ENCODE measurements at places on chromosomes 1 and 21. TPM values are rescaled to one million over a fixed set of nuclear protein-coding genes. Genes with fewer than 3 reads are reported as not detected.

The USP24 gene
- 26.8 TPM for total RNA-seq

The TNFRSF14 gene
- total RNA-seq, result 76.2 TPM

The LCE1F gene
- total RNA-seq, result not detected

GRCh38 chr21:26115899-26116298 lies 54.7 kb downstream of the APP start:
- H3K27ac ChIP-seq, result no peak overlapping the region
- no peaks in the 10 kb centered on the region for H3K27me3 ChIP-seq
- H3K4me1 ChIP-seq, result peaks cover 19% of the 10 kb centered on the region
- H3K36me3 ChIP-seq, result no peaks in the 10 kb centered on the region
- no peak overlapping the region for H3K4me3 ChIP-seq

DNA sequence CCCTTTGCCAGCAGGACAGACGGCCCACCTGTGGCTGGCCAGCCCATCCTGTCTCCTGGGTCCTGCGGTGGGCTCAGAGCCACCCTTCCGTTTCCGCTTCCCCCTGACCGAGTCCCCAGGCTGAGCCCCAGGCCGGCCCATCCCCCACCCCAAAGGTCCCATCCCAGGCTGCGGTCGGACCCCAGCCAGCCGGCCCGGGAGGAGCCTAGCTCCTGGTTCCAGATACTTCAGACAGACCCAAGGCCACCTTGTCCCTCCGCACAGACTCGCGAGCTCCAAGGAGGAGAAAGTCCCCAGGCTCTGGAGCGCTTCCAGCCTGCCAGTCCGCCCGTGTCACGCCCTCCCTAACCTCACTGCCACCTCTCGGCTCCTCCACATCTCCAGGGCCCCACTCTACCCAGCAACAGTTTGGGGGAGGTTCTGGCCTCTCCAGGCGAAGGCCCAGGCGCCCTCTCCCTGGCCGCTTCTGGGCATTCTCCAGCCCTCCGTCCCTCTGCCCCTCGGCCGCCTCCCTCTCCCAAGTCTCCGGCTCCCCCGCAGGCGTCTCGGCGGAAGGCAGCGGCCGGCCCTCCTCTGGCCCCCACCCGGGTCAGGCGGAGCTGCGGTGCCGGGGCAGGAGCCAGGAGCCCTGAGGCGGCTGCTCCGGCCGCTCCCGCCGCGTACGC lies 835 bp downstream of the LRRN2 start:
- no peak overlapping the region for H3K4me3 ChIP-seq
- no peak for DNase-seq
- H3K27ac ChIP-seq, result no peak overlapping the region

DNA sequence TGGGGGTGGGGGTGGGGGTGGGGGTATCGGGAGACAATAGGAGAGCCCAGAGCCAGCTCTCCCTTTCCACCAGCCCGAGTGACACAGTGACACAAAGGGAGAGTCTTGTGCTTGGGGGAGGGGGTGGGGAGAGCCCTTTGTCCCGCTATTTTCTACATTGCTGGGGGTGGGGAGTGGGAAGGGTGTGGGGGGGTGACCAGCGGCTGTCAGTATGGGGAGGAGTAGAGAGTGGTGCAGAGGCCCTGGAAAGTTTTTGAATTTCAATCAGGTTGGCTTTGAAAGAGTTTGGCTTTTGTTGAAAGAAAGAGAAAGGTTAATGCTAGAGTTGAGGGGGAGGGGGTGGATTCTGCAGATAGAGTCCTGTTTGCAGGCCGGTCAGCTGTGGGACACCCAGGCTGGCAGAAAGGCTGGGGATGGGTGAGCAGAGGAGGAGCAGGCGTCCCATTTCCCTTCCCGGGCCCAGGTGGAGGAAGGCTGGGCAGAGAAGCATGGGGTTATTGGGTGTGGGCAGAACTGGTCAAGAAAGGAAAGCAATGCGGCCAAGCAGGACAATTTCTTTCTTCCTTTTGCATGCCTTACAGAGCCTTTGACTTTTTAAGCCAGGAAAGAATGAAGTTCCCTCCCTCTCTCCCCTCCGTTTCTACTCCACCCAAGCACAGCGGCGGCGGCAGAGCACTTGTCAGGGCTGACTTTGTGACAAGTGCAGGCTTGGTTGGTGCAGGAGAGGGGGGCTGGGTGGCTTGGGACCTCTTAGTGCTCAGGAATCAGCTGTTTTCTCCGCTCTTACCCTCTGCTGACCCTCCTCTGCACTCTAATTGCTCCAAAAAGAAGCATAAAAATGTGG lies 96.2 kb downstream of the RNF220 start:
- H3K4me3 ChIP-seq, result no peak overlapping the region
- no peaks in the 10 kb centered on the region for H3K36me3 ChIP-seq
- no peaks in the 10 kb centered on the region for H3K4me1 ChIP-seq
- DNase-seq, result no peak

The UBE2G2 gene
- 71.0 TPM for total RNA-seq

The NTMT2 gene
- not detected for total RNA-seq

DNA sequence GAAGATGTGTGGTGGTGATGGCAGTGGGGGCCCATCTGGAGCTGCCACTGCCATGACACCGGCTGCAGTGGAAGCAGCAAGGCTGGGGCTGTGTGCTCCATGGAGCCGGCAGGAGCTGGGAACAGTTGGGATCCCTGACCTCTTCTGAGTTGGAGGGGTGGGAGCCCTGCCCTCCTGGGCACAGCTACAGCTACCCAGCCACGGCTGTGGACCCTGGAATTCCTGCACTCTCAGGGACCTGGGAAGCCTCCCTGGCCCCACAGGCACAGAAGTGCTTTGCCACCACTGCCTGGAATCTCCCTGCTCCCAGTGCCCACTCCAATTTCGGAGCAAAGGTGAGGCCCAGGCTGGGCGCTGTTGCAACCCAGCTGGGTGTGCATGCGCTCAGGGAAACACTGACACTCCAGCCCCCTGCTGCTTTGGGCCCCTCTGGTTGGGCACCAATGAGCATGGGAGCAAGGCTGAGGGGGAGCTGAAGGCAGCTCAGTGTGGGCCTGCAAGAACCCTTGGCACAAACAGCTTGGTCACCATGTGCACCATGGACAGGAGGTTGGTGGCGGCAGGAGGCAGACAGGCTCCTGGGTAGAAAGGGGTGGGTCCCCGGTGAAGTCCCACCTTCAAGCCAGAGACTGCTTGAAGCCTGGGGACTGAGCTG lies 817.6 kb downstream of the KCNT2 start:
- DNase-seq, result no peak
- no peaks in the 10 kb centered on the region for H3K27me3 ChIP-seq
- H3K27ac ChIP-seq, result no peak overlapping the region
- no peak overlapping the region for H3K4me3 ChIP-seq
- H3K4me1 ChIP-seq, result no peaks in the 10 kb centered on the region

Measured in GM12878 (cell line).